ENCODE measurements at places on chromosomes 2 and 18. TPM values are rescaled to one million over a fixed set of nuclear protein-coding genes. Genes with fewer than 3 reads are reported as not detected.

Gene FHOD3
- total RNA-seq = 16.0 TPM

Gene HOXD12
- not detected for total RNA-seq

Gene TRPM8
- total RNA-seq = not detected

Gene IL36RN
- not detected for total RNA-seq

Gene NAGK
- total RNA-seq = 60.4 TPM

Gene CD8B2
- not detected for total RNA-seq

Gene FHL2
- total RNA-seq = 464 TPM

Gene LRRC30
- total RNA-seq = not detected

Gene FZD7
- total RNA-seq = 62.4 TPM

Gene SELENOI
- total RNA-seq = 25.0 TPM

Gene CHRNA1
- 0.90 TPM for total RNA-seq

DNA sequence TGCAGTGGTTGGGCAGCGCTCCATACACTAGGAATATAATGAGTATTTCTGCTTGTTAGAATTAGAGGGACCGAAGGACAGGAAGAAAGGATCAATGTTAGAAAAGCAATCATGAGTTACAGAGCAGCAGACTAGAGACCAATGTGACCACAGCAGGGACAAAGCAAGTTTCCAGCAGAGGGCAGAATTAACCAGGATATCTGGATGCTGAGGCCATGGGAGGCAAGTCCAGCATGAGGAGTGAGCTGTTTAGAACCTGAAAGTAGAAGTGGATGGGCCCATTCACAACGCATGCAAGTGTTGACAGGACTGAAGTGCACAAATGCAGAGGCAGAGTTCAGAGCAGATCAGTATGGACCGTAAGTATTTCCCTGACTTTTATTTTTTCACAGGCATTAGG is 910.4 kb upstream of the GYPC start:
- no peak for DNase-seq

GRCh38 chr2:196802401-196802800 is 2.9 kb upstream of the GTF3C3 start:
- DNase-seq = no peak

DNA sequence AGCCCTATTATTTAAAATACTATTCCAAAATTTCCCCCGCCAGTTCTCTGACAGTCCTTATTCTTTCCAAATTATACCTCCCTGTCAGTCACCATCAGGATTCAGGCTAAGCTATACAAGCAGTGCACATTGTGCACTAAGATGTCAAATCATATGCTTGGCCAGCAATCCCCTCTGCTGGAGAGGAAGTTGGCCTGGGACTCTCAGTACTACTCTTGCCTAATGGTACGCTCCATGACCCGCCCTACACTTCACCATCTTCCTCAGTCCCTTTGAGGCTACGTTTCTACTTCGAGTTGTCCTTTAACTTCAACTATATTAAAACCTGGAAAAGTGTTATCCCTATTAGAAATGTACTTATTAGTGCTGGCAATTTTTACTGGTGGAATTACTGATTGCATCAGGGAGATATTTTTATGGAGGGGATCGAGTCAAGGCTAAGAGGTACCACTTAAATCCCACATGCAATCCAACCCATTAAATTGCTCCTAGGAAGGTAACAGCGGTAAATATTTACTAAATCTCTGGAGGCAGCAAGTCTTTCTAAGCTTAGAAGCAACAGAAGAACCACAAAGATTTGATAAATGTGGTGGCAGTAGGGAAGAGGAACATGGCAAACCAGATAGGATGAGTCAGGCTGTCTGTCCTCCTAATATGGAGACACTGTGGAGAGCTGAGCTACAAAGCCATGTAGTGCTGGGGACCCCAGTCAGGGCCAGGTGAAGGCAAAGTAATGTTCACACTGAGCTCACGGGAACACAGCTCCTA is 2.7 kb downstream of the USP40 start:
- DNase-seq = peak; percentile 40

DNA sequence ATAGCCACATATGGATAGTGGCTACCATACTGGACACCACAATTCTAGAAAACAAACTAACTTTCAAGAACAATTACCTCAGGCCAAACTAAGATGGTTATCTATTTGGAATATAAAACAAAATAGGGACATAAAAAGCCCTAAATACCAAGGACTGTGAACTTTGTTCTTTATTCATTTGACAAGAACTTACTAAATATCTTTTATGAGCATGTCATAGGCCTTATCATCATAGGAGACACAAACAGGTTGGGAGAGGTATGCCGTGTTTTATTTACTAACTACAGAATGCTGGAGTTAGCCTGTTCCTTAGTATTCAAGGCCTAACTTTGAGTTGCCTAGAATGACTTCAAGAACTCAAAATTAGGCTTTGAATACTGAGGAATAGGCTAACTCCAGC is 32.1 kb downstream of the CCDC93 start:
- DNase-seq = no peak

- DNase-seq = no peak
Observed at GRCh38 chr2:120923426-120923825, 187.8 kb downstream of the GLI2 start.

DNA sequence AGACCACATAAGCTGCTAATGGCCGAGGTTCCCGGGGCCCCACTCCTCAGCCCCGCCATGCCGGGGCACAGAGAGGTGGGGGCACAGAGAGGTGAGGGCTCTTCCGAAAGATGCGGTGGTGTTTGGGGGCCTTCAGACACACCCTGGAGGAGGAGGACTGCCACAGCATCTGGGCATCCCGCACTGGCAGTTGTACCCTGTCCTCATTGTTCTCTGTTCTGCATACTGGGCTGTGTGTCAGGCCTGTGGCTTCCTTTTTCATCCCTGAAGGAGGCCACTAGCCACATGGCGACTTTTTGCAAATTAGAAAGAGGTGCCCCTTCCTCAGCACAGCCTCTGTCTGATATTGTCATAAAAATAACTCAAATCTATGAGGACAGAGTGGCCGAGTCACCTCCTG is 150.1 kb downstream of the CTIF start:
- DNase-seq = no peak

DNA sequence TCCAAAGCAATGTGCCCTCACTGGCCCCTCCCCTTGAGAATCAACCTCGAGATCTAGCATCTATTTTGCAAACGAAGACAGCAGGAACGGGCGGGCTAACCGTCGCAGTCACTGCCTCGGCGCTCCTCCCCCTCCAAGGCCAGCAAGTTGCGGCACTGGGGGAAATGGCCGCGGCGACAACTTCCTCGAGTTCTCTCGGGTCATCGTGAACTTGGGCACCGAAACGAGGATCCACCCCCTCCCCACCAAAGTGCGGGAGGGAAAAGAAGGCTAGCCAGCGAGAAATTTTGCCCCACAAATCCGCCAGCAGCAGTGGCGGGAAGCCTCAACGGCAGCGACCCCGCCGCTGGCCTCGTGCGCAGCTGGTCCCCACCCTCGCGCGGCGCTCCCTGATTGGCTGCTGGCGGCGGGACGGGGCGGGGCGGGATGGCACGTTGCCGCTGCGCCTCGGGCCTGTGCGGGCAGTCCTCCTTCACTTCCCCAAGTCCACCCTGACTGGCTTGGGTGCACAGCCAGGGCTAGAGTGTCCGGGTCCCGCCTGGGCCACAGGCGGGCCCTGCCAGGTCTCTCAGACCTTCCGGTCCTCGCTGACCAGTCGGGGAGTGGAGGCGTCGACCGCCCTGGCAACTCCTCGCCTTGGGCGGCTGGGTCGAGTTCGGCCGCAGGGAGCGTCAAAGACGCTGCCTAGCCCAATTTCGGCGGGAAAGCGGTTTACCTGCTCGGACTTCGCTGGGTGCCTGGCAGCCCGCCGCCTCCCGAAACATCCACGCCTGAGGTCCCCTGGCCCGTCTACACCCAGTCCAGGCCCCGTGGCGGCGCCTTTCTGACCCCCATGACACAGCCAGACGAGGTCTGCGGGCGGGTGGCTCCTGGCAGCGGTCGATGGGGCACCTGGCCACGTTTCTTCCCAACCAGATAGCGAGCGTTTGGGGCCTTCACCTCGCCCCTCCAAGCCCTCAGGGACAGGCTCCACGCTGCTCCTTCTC is at the start of gene BOLL:
TSS of gene BOLL (minus strand) at position 364 of the 986 bp plus-strand sequence. CDS start 3,469 bp downstream, outside the sequence.
- DNase-seq = no peak

- DNase-seq = no peak
Observed at GRCh38 chr2:113979191-113980128, 89.6 kb downstream of the ACTR3 start.

GRCh38 chr2:24342110-24342910 is 18.0 kb downstream of the ITSN2 start:
- DNase-seq = peak; percentile 70

- DNase-seq = no peak
Observed at GRCh38 chr2:101348883-101349282, 38.4 kb downstream of the CREG2 start.

- DNase-seq = no peak
Observed at GRCh38 chr2:27621524-27621923, 7.3 kb downstream of the CCDC121 start.

DNA sequence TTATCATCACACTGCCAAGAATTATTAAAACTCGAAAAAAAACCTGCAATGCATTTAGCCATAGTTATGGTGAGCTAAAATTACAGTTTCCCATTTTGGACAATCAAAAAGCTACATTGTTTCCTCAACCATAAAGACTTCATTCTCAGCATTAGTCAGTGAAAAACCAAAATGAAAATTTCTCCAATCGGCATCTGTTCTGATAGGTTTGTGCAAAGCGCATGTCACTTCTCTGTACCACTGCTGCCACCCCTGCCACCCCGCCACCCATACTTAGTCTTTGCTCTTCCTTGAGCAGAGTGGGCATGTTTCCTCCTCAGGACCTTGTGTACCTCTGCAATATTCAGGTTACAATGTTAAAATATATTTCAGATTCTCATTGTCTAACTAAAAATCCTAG is 7.1 kb upstream of the ZBTB14 start:
- no peak for DNase-seq

DNA sequence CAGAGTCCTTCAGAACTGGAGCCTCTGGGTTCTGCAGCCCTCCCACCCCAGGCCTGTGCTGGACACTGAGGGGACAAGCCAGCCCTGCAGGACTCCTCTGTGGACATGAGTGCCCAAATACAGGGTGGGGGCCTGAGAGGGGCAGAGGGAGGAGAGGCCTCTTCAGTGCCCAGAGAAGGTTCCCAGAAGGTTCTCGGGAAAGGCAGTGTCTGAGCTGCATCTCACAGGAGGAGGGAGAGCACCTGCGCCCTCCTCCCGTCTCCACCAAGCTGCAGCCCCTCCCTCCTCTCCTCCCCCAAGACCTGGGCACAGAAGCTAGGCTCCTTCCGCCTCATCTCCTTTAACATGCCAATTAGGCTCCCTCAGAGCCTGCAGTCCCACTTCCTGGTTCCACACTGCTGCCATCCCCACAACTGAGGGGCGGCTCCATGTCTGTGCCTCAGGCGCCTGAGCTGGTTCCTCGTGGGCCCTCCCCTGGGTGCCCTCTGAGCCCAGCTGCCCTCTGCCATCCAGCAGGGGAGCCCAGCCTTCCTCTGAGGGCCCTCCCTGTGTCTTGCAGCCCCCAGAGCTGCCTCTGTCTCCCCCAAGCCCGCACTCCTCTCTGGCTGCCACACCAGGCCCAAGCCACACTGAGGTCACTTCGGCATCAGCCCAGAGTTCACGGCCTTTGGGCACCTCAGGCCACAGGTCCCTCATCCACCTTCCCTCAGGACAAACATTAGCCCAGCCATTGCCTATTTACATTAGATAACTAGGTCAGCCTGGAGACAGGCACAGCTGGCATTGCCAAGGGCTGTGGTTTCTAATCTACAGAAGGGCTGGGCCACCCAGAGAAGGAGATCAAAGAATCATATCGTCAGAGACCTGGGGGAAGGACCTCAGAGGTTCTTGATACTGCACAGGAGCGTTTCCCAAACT is 28.9 kb downstream of the KCNK3 start:
- no peak for DNase-seq

DNA sequence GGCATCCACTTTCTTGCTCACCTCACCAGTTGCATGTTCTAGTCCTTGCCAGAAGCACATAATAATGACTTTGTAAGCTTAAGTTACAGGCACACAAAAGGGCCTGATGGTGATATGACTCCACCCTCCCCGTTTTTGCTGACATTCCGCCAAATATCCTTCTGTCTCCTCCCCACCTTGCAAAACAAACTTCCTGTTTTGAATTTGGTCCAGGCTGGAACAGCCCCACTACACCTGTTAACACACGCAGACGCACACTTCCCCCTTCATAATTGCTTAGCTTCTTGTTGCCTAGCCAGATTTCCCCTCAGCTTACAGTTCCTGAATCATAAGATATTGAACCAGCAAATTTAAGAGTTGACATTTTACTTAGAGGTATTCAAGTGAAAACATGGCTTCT is at the start of gene MGAT5:
TSS of gene MGAT5 (plus strand) at position 269 of the 400 bp plus-strand sequence. CDS start 332 bp downstream, outside the sequence.
- no peak for DNase-seq

DNA sequence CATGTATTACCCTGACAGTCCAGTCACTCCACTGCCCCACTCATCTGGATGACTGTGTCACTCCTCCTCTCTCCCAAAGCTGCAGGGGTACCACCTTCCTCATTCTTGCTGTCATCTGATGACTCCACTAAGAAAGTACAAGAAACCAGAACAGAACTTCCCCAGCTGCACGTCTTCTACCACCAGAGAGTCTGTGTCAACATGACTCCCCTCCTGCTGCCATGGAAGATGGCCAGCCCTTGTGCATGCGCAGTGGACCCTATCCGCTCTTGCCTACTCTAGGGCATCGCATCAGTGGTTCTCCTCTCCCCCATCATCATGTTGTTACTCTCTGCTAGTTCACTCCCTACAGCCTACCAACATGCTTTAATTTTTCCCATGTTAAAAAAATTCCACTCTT is 14.5 kb upstream of the ST8SIA3 start:
- DNase-seq = no peak

GRCh38 chr2:29074411-29074810 is at the start of gene PCARE:
Gene PCARE (minus strand): TSS chr2:29074523. CDS start chr2:29074261, 262 bp downstream.
- DNase-seq = no peak

GRCh38 chr2:48480526-48480925 is 49.4 kb upstream of the STON1 start:
- DNase-seq = no peak

DNA sequence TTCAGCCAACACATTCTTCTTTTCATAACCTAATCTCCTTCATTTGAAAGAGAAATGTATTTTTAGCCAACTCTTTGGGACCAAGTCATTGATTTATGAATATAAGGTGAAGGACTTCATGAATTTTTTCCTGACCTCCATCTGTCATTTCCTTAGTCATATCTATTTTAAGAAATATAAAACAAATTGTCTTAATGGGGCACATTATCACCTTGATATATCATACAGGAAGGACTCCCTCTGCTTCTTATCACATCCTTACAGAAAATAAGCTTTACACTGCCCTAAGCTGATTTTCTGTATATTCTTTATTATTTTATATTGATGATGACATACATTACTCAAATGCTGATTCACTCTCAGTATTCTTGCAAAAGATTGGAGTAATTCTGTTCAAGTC is 1076.2 kb downstream of the TDRD15 start:
- no peak for DNase-seq

- no peak for DNase-seq
Observed at GRCh38 chr2:181613241-181613640, 43.7 kb downstream of the CERKL start.

- no peak for DNase-seq
Observed at GRCh38 chr2:96142217-96143113, 2.8 kb downstream of the DUSP2 start.

- DNase-seq = peak; percentile 35
Observed at GRCh38 chr2:178700922-178701342, 106.3 kb downstream of the TTN start.

- DNase-seq = peak; percentile 59
Observed at GRCh38 chr2:215727507-215728503, 285.5 kb downstream of the MREG start.

Data from IMR-90 (cell line).